ENCODE measurements at places on chromosomes 5 and 9.

- no peaks in the 10 kb centered on the region for H3K27me3 ChIP-seq
- H3K36me3 ChIP-seq: no peaks in the 10 kb centered on the region
- H3K27ac ChIP-seq: no peak overlapping the region
- DNase-seq: no peak
Measured at GRCh38 chr9:137606734-137607138, 1.2 kb downstream of the ARRDC1 start.

DNA sequence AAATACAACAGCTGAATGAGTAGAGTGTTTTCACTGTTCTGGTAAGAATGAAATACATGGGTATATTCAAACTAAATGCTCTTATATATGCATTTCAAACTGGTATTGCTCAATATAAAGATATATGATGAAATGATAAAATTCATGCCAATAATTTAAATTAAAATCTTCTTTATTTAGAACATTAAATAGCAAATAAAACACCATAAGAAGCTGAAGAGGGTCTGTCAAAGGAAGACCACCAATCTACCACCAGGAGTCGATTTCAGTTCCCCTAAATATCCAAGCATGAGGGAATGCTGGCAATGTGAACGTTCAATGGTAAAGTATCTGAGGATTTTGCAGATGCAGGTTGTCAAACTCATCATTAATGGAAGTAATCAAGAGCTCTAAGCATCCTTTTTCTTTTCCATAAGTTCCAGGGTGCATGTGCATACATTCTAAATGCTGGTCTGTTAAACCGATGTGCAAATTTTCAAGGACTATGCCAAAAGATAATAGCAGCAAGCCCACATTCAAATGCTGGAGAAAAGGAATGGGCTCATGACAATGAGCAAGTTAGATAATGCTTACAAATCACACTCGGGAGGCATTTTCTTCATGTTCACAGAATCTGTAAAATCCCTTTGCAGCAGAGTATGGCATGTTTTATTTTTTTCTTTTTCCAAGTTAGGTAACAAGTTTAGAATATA lies 118.8 kb upstream of the MTAP start:
- H3K4me1 ChIP-seq: no peaks in the 10 kb centered on the region
- H3K27me3 ChIP-seq: no peaks in the 10 kb centered on the region
- H3K27ac ChIP-seq: no peak overlapping the region
- DNase-seq: no peak
- H3K4me3 ChIP-seq: no peak overlapping the region
- H3K36me3 ChIP-seq: no peaks in the 10 kb centered on the region

DNA sequence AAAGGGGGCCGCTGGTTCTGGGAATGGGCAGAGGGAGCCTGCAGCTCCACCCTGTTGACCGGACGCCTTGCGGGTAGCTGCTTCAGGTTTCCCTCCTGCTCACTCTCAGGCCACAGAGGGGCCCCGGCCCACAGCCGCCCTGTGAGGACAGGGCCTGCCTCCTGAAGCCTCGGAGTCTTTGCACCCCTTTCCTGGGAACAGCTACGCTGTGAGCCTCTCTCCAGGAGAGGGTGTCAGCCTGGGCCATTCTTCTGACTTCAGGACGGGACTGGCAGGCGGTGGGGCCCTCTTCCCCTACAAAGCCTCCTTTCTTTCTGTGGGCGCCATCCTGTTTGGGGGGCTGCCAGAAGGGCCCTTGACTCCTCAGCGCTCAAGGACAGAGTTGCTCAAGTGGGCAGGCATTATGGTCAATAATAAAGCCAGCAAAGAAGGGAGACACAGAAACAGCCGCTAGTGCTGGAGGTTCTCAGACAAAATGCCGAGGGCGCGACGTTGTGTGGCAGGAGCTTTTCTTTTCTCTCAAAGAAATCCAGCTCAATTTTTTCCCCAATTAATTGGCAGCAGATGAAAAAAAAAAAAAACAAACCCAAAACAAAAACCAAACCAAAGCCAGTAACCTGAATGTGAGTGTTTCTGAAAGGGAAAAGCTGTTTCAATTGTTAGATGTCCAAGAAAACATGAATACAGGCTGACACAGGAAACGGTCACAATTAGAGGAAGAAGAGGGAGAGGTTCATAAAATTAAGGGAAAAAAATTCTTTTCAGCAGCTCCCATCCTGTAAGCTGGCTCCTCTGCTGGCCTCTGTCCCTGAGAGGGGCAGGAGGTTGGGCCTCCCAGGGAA lies 12.8 kb upstream of the SLC25A51 start:
- peaks cover 5% of the 10 kb centered on the region for H3K36me3 ChIP-seq
- no peaks in the 10 kb centered on the region for H3K27me3 ChIP-seq
- H3K27ac ChIP-seq: no peak overlapping the region
- peaks cover 6% of the 10 kb centered on the region for H3K4me1 ChIP-seq

DNA sequence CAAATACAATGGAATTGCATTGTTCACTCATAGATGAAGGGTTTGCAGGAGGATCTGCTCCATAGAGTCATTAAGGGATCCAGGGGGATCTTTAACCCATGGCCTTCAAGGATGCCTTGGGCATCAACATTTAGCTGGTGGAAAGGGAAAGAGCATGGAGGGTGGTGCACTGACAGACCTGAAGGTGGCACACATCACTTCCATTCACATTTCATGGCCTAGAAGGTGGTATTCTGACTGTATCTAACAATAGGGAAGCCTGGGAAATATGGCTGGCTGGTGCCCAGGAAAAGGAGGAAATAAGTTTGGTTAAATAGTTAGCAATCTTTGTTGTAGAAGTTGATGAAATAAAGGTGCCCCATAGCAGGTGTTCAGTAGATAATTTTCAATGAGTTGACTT lies 230.2 kb downstream of the CD180 start:
- no peak overlapping the region for H3K4me3 ChIP-seq
- no peak overlapping the region for H3K27ac ChIP-seq
- no peak for DNase-seq
- H3K4me1 ChIP-seq: no peaks in the 10 kb centered on the region

DNA sequence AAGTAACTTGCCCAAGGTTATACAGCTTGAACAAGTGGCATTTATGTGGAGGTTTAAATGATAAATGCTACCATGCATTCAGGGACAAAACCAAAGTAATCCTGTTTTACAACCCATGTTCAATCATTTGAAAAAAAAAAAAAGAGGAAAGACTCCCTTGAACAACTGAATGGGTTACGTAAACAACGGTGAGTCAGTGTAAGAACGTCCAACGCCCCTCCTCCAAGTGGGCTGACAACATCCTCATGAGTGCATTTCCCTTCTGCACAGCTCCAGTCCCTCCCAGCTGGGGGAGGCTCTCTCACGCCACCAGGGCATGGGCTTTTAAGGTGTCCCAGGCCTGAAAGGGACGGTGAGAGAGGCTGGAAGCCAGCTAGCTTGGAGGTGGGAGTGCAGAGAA lies 90.0 kb downstream of the PRRT1B start:
- H3K36me3 ChIP-seq: 0 out of 2 replicates have a peak, but pooled peaks cover 3% of the 10 kb centered on the region
- H3K4me3 ChIP-seq: no peak overlapping the region
- no peak for DNase-seq
- no peaks in the 10 kb centered on the region for H3K27me3 ChIP-seq
- peaks cover 4% of the 10 kb centered on the region for H3K4me1 ChIP-seq

- H3K4me3 ChIP-seq: no peak overlapping the region
- no peaks in the 10 kb centered on the region for H3K27me3 ChIP-seq
- H3K36me3 ChIP-seq: no peaks in the 10 kb centered on the region
- no peak for DNase-seq
- H3K4me1 ChIP-seq: no peaks in the 10 kb centered on the region
Measured at GRCh38 chr9:112447283-112447761, 39.3 kb upstream of the KIAA1958 start.
